Activated CD8-positive, alpha-beta memory T cell treated with anti-CD3 and anti-CD28 coated beads, Interleukin-2, amount 50 U/mL, for 48 hours (primary cell): ENCODE measurements at places on chromosomes 7 and 10.

GRCh38 chr10:31451766-31452165 lies 132.8 kb downstream of the ZEB1 start:
- no peak for DNase-seq

GRCh38 chr7:127628445-127628844 lies 10.5 kb upstream of the PAX4 start:
- no peak for DNase-seq

GRCh38 chr10:85976267-85976793 lies 390.3 kb downstream of the GRID1 start:
- no peak for DNase-seq

DNA sequence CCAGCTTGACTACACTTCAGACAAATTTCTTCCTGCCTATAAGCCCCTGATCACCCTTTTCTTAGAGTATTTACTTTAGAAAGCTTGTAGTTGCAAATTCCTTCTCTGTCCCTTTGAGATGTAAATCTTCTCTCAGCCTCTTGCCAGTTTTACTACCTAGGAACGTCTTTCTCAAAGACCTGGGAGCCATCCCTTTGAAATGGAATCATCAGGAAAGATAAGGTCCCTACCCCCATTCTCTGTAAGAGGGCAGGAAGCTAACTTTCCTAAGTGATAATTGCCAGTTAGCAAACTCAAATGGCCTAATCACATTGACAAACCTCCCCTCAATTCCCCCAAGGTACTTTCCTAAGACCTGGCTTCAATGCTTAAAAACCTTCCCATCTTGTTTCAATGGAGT lies 304.5 kb downstream of the MDFIC start:
- DNase-seq: no peak

DNA sequence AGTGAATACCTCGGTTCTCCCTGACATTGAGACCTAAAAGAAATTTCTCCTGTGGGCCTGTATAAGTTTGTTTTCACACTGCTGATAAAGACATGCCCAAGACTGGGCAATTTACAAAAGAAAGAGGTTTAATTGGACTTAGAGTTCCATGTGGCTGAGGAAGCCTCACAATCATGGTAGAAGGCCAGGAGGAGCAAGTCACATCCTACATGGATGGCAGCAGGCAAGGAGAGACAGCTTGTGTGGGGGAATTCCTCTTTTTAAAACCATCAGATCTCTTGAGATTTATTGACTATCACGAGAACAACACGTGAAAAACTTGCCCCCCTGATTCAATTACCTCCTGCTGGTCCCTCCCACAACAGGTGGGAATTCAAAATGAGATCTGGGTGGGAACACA lies 6.7 kb downstream of the TMEM72 start:
- no peak for DNase-seq
